NCI-H187 treated with DMSO at 0.1 percent for 48 hours (cell line): ENCODE measurements at places on chromosomes 13 and 19.

DNA sequence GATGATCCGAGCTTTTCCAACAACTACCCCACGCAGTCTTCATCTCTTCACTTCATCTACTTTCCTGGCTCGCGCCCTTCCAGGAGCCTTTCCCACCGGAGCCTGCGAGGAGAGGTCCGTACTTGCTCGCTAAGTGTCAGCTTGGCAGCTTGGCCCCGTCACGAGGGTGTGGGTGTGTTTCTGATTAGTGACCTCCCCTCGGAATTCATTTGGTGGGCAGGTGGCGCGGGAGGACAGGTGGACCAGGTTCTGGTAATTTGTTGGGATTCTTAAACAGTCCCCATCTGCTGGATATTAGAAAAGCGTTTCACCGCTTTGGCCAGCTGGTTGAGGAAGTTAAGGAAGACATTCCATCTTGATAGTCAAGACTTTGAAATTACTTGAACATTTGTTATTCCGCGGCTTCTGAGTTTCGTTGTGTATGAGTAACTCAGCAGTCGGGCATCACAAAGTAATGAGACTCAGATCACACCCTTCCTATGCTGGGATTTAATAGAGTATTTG lies 515 bp downstream of the UFM1 start:
- no peak for DNase-seq

DNA sequence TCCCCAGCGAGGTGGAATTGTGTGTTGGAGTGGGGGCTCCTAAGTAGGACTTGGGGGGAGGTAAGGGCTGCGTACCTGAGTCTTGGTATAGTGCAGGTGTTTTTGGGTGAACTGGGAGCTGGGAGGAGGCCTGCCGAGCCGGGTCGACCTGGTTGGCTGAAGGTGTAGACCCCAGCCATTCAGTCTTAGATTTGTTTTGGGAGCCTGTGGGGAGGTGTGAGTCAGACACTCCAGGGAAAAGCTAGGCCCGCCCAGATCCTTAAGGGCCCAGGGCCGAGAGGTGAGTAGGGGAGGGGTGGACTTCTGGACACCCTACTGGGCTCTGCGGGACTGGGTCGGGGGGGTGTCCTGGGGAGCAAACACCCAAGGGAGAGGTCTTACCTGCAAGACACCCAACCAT lies 935 bp downstream of the CRB3 start:
- no peak for DNase-seq

DNA sequence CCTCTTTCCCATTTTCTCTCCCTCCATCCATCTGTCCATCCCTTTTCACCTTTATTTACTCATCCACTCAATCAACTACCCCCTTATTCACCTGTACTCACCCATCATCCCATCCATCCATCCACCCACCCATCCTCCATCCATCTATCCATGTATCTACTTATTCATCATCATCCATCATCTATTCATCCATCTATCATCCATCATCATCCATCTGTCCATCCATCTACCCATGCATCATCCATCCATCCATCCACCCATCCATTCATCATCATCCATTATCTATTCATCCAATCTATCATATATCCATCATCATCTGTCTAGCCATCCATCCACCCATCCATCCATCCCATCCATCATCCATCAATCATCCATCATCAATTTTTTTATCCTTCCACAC lies 48.3 kb upstream of the ZNF536 start:
- no peak for DNase-seq

DNA sequence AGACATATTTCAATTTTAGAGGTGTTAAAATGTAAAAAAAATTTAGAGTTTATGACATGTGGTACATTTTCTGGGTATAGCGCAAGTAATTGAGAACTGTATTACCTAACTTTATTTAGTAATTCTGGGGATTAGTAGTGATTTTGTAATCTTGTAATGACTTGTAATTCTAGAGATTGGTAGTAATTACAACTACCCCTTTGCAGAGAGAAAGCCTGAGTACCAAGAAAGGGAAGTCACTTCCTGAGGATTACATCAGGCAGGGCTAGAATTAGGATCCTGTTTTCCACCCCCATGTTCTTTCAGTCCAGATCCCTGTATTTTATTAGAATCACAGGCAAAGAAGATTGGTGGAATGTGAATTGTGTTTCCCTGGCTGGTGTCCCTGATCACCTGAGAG lies 274.9 kb downstream of the KCNRG start:
- DNase-seq, result no peak

- no peak for DNase-seq
These were observed 159.9 kb upstream of the PRR20A start for GRCh38 chr13:56980856-56981255.

DNA sequence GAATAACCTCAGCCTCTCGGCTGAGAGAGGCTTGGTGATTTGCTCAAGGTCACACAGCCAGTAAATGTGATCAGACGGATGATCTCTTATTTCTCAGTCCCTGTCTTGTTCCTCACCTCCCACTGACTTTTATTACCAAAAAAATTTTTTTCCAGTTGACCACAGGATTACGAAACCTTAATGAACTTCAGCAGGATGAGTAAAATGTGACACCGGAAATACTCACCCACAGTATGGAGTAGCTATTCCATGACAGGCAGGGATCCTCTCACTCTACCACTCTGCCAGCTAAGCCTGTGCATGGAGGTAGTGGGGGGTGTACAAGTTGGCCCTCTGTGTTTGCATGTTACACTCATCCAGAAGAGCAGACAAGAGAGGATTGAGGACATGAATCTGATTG lies 916.4 kb downstream of the UQCRFS1 start:
- DNase-seq, result no peak

GRCh38 chr19:31064491-31064890 lies 284.7 kb downstream of the TSHZ3 start:
- DNase-seq, result no peak

GRCh38 chr19:345320-345879 lies 804 bp upstream of the MIER2 start:
- no peak for DNase-seq

DNA sequence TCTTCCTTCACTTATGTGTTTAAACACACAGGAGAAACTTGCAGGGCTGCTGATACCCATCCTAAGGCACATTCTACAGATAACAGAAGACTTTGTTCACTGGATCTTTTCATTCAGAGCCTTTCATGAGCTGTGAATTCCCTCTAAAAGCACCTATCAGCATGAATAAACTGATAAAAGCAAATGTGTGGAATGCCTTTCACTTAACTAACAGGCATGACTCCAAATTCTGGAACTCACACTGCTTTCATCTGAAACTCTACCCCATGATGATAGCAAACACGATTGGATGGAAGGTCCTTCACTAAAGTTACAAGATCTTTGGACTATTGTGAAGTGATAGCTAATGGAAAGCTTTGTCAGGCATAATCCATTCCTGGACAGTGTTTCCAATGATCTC lies 457.3 kb downstream of the EFNB2 start:
- DNase-seq, result no peak

- DNase-seq, result no peak
These were observed 14.3 kb downstream of the WDR88 start for GRCh38 chr19:33146209-33146608.

DNA sequence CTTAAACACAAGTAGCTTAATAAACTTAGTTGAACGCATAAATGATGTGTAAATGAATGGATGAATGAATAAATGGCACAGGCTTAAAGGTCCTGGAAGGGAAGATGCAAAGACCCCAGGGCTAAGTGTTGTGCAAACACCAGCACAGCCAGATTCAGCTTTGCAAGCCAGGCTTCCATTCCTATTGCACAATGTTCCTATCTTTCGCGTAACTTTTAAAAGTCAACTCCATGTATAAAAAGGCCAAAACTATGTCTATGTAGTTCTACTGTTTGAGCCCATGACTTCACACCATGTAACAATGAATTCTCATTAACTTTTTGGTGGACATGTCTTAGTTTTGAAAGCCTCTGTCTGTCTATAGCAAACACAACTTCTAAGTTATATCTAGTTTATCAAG lies 226.0 kb downstream of the NALCN start:
- DNase-seq, result no peak

GRCh38 chr13:90185734-90186133 lies 1161.8 kb upstream of the MIR17HG start:
- no peak for DNase-seq

- DNase-seq, result no peak
These were observed 26.1 kb upstream of the NDUFS7 start for GRCh38 chr19:1357531-1358109.

DNA sequence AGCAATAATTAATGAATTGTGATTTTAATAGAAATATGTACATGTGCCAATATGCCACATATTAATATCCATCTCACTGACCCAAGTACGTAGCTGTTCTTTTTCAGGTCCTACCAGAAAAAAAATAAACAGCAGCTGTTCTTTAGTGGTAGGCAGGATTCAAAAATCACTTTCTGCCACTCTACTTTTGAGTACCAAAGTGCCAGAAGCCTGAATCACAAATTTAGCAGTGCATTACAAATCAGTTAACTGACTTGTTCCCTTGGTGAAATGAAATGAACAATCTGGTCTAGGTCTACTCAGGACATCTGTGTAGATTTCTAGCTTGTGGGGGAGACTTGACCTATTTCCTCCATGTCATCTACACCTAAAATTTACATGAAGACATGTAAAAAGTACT lies 775.5 kb upstream of the GPC6 start:
- DNase-seq, result no peak

- DNase-seq, result no peak
These were observed 115.1 kb downstream of the NUFIP1 start for GRCh38 chr13:44874176-44874575.

GRCh38 chr13:49454388-49455006 lies 10.4 kb downstream of the SETDB2 start:
- DNase-seq, result no peak

GRCh38 chr19:10321417-10321797 lies 5.6 kb upstream of the FDX2 start:
- DNase-seq, result no peak

DNA sequence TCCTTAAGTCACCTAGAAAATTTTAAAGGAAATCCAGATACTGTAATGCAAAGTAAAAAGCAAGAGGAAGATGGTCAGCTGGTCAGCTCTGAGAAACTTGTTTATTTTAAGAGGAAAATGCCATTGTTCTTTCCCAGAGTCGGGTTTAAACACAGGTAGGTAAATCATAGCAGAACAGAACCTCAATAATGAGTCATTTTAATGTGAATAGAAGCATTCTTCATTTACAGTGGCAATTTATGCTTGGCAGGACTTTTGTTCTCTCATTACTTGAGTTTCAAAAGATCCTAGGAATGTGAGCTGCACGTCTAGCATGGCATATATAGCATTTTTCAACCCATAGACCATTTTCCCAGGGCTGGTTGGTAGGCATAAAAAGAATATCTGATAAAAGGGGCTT lies 132.3 kb downstream of the LIG4 start:
- no peak for DNase-seq

- no peak for DNase-seq
These were observed 284.1 kb upstream of the ZNF507 start for GRCh38 chr19:32061315-32061714.

- DNase-seq, result no peak
These were observed 512 bp upstream of the REX1BD start for GRCh38 chr19:18587962-18588610.

- no peak for DNase-seq
These were observed 4.9 kb downstream of the SUGP1 start for GRCh38 chr19:19315444-19315843.

DNA sequence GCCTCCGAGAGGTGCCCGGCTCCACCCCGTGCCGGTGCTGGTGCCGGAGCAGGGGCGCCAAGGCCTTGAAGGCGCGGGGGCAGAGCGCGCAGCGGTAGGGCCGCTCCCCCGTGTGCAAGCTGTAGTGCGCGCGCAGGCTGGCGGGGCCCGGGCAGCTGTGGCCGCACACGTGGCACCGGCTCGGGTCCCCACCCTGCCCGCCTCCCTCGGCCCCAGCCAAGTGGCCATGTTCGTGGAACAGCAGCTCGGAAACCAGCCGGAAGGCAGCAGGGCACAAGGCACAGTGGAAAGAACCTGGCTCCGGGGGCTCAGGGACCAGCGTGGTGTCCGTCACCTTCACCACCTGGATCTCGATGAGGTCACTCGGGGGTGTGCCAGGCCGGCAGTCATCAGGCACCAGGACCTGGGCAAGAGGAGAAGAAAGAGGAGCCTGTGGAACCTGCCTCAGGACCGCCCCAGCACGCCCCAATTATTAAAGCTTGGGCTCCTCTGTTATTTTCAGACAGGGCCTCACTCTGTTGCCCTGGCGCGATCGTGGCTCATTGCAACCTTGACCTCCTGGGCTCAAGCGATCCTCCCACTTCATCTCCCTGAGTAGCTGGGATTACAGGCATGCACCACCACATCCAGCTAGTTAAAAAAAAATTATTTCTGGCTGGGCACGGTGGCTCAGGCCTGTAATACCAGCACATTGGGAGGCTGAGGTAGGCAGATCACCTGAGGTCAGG lies 2.0 kb downstream of the ZNF784 start:
- DNase-seq, result no peak

GRCh38 chr19:40143612-40144011 lies 47.6 kb upstream of the MAP3K10 start:
- no peak for DNase-seq

DNA sequence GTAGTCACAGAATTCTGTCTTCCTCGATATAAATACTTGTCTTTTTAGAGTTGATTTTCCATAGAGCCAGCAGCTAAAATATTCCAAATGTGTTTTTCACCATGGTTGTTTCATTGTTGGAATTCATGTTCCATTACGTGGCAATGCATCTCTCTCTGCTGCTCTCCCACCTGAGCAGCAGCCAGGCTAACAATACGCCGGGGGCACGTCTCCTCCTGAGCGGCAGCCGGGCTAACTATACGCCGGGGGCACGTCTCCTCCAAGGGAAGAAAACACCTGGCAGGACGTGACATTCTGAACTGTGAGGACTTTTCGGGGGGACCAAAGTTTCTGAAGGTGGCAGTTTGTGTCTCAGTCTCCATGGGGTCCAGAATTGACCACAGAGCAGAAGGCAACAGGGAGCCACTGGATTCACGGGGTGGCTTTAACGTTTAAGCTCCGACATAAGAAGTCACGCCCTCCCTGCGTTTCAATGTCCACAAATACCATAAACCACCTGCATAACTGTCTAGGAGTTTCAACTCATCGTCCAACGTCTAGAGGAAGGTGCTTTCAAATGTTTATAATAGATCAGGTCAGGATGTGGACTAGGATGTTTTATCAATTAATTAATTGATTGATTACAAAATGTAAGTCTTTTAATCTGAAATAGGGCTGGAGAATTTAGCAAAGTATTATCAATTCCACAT lies 15.1 kb downstream of the PLPP2 start:
- DNase-seq, result no peak

DNA sequence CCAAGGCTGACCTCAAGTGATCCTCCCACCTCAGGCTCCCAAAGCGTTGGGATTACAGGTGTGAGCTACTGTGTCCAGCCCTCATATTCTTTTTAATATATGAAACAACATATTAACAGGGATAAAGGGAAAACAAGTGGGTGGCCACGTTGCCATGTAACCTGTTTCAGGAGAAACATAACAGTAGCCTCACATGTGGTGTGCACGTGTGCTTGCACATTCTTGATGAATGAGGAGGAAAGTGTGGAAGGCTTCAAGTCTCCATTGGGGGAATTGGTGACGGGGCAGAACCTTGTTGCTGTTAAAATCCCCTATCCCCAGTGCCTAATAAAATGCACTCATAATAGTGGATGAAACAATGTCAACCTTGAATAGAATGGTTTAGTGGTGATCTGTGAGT lies 202.3 kb downstream of the MTUS2 start:
- DNase-seq, result no peak

GRCh38 chr13:26882731-26883130 lies 122.1 kb upstream of the GPR12 start:
- no peak for DNase-seq

- no peak for DNase-seq
These were observed 11.6 kb upstream of the ATP8B3 start for GRCh38 chr19:1823539-1824251.
